ENCODE measurements at places on chromosomes 5 and 9. TPM values are rescaled to one million over a fixed set of nuclear protein-coding genes. Genes with fewer than 3 reads are reported as not detected.

- no peaks in the 10 kb centered on the region for H3K27me3 ChIP-seq
- no peak for DNase-seq
- no peaks in the 10 kb centered on the region for H3K4me1 ChIP-seq
- H3K27ac ChIP-seq = no peak overlapping the region
- H3K36me3 ChIP-seq = no peaks in the 10 kb centered on the region
These were observed 272.4 kb downstream of the ADAMTS6 start for GRCh38 chr5:65209341-65209740.

- peaks cover 49% of the 10 kb centered on the region for H3K4me1 ChIP-seq
- no peak overlapping the region for H3K4me3 ChIP-seq
- peak overlapping the region; percentile 85 for H3K27ac ChIP-seq
- H3K36me3 ChIP-seq = no peaks in the 10 kb centered on the region
- DNase-seq = no peak
These were observed 13.6 kb downstream of the GGTA1 start for GRCh38 chr9:121486043-121486442.

The ADRA1B gene
- 3.9 TPM for polyA plus RNA-seq

- no peak for DNase-seq
- H3K4me3 ChIP-seq = no peak overlapping the region
- no peaks in the 10 kb centered on the region for H3K27me3 ChIP-seq
These were observed 28.5 kb upstream of the CHD1 start for GRCh38 chr5:98957307-98957706.

DNA sequence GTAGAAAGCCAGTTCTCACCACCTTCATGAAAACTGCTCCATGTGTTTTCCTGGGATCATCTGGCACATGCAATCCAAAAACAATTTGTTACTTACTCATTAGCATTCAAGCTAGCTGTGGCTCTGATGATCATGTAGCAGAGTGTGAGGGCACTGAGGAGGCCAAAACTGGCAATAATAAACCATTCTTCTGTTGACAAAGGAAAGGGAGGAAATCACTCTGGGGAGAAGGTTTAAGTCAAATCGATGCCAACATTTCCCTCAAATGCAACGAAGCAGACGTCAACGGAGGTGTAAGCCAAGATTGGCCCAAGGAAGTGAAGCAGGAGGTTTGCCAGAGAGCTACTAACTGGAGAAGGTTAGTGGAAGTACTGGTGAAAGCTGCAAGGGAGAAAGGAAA is 55.7 kb upstream of the TBC1D9B start:
- H3K27ac ChIP-seq = no peak overlapping the region
- no peak for DNase-seq
- H3K4me3 ChIP-seq = no peak overlapping the region

GRCh38 chr5:40437452-40437861 is 242.3 kb upstream of the PTGER4 start:
- no peak overlapping the region for H3K27ac ChIP-seq
- H3K4me1 ChIP-seq = no peaks in the 10 kb centered on the region
- DNase-seq = no peak
- H3K36me3 ChIP-seq = no peaks in the 10 kb centered on the region
- H3K4me3 ChIP-seq = no peak overlapping the region
- H3K27me3 ChIP-seq = no peaks in the 10 kb centered on the region

GRCh38 chr9:72065076-72065475 is 4.7 kb upstream of the C9orf57 start:
- no peak overlapping the region for H3K27ac ChIP-seq
- no peak for DNase-seq
- H3K36me3 ChIP-seq = no peaks in the 10 kb centered on the region

- no peaks in the 10 kb centered on the region for H3K36me3 ChIP-seq
- peaks cover 98% of the 10 kb centered on the region for H3K4me1 ChIP-seq
- H3K27me3 ChIP-seq = no peaks in the 10 kb centered on the region
- no peak overlapping the region for H3K4me3 ChIP-seq
- peak overlapping the region; percentile 86 for H3K27ac ChIP-seq
- DNase-seq = no peak
These were observed 8.5 kb downstream of the KLF9 start for GRCh38 chr9:70405808-70406433.

The BAAT gene
- polyA plus RNA-seq = 0.08 TPM

DNA sequence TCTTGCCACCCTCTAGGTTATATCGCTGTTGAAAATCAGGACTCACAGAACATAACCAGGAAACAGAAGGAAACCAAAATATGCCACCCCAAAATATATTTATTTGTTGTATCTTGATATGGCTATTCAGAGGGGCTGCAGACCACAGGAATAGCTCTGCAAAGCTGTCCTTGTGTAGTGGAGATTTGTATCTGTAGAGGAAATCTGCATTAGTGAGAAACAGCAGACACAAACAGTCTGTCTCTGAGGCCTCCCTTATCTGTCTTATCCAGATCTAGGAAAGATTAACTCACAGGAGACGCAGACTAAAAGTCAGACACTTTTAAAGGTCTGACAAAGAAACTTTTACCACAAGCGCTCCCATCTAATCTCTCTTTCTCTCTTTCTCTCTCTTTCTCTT is 54.1 kb upstream of the CEMIP2 start:
- no peak overlapping the region for H3K27ac ChIP-seq
- H3K4me3 ChIP-seq = no peak overlapping the region
- no peak for DNase-seq
- H3K4me1 ChIP-seq = no peaks in the 10 kb centered on the region

The OR13C5 gene
- polyA plus RNA-seq = not detected

- H3K36me3 ChIP-seq = no peaks in the 10 kb centered on the region
- H3K4me3 ChIP-seq = no peak overlapping the region
- H3K27ac ChIP-seq = no peak overlapping the region
- no peaks in the 10 kb centered on the region for H3K4me1 ChIP-seq
These were observed 289.6 kb downstream of the FGF10 start for GRCh38 chr5:44099643-44100042.

The GLIPR2 gene
- 15.2 TPM for polyA plus RNA-seq

The DNAJB5 gene
- 75.5 TPM for polyA plus RNA-seq

GRCh38 chr9:76451234-76451633 is 7.7 kb upstream of the GCNT1 start:
- H3K27me3 ChIP-seq = no peaks in the 10 kb centered on the region
- no peak overlapping the region for H3K4me3 ChIP-seq
- no peak overlapping the region for H3K27ac ChIP-seq
- H3K36me3 ChIP-seq = no peaks in the 10 kb centered on the region
- DNase-seq = peak; percentile 30
- peaks cover 3% of the 10 kb centered on the region for H3K4me1 ChIP-seq

The SPATA31D4 gene
- polyA plus RNA-seq = not detected

DNA sequence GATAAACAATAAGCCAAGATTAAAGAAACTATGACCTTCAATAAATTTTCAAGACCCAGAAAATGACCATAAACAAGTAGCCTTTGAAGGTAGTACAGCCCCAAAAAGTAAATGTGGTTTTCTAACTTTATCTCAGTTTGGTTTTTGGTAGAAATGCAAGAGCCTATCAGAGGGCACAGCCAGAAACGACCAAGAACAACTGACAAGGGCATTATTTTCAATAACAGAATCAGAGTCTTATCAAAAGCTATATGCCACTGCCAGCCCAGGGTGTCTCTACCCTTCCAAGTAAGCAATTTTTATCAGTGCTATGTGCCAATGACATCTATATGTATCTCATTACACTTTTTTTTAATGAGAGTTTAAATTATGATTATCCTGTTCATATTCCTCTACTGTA is 11.8 kb upstream of the SPINK6 start:
- no peak for DNase-seq
- no peaks in the 10 kb centered on the region for H3K36me3 ChIP-seq
- peaks cover 9% of the 10 kb centered on the region for H3K4me1 ChIP-seq
- H3K27me3 ChIP-seq = no peaks in the 10 kb centered on the region
- no peak overlapping the region for H3K4me3 ChIP-seq

The TMEM141 gene
- polyA plus RNA-seq = 86.1 TPM

- H3K27me3 ChIP-seq = no peaks in the 10 kb centered on the region
- no peaks in the 10 kb centered on the region for H3K4me1 ChIP-seq
- DNase-seq = no peak
- H3K36me3 ChIP-seq = no peaks in the 10 kb centered on the region
- H3K27ac ChIP-seq = no peak overlapping the region
- no peak overlapping the region for H3K4me3 ChIP-seq
These were observed 56.1 kb upstream of the PIP5K1B start for GRCh38 chr9:68648971-68649370.

DNA sequence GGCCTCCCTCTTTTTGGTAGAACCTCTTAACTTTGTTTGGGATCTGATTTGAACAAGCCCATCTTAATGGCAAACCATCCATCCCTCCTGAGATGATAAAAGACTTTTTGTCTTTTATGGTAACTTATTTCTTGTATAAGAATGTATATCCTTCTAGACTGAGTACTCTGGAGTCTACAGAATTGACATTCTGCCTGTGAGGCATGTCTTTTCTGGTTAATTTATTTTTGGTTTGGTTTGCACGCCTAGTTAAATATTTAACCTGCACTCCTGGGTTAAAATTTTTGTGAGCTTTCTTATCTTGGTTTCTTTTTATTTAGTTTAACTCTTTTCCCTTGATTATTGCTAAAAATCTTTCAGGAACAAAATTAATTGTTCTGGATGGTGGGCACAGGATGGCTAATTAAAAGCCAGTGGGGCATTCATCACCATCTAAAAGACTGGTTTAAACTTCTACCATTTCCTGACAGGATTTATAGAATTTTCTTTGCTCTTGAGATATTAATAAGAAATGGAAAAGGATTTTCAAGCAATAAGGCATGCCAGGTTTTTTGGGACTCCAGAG is 50.3 kb downstream of the PHAX start:
- no peak for DNase-seq
- no peaks in the 10 kb centered on the region for H3K27me3 ChIP-seq
- H3K36me3 ChIP-seq = no peaks in the 10 kb centered on the region
- H3K4me1 ChIP-seq = no peaks in the 10 kb centered on the region
